ENCODE measurements at places on chromosomes 5 and 9.

DNA sequence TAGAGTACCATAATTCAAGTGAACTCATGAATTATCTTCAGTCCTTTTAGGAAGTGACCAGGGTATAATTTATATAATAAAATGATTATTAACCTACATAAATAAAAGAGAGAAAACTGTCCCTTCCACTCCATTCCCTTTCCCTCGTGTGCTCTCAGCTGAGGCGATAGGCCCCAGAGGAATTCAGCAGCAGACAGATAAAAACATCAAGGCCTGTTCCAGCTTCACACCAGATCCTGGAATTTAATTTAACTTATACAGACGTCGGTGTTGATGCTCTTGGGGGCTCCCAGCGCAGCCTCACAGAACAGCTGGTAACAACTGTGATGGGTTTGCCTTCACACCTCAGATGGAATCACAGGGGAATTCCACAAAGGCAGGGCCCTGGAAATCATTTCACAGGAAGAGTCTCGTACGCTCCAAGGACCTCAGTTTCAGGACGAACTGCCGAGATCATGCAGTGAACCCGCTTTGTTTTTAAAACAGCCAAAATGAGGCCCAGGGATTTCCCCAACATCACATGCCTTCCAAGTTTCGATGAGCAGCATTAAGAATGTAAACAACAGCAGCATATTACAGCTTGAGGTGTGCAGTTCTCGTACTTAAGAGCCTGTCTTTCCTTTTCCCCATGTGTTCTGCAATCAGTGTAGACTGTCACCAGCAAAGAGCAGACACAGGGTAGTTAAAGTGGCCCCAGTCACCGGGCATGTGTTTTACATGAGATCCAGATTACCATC is 73.6 kb upstream of the ALDH1B1 start:
- DNase-seq, result no peak

DNA sequence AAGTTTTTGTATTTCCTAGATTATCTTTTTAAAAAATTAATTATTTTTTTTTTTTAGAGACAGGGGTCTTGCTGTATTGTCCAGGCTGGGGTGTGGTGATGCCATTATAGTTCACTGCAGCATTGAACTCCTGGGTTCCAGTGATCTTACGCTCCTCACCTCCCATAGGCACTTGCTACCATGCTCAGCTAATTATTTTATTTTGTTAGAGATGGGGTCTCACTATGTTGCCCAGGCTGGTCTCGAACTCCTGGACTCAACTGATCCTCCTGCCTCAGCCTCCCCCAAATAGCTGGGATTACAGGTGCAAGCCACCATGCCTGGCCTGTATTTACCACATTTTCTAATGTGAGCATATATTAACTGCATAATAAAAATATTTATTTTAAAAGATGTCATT is 274.5 kb downstream of the RFX3 start:
- no peak for DNase-seq

DNA sequence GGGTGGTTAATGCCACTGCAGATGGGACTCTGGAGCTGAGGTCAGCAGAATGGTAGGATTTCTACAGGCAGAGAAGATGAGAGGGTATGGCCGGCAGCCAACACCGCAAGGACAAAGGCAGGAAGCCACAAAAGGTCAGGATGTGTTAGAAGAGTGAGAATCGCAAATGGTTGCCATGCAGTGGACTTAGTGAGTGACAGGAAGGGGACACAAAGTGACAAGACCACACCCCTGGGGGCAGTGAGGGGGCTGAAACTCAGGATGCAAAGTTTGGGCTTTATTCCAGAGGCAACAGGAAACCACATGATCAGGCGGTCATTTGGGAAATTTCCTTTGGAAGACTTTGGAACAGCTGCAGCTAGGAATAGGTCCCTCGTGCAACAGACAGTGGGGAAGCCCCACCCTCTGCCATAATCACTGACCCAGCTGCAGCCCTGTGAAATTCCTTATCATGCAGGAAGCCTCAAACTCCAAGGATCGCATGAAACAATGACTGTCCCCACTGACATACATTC is 14.2 kb upstream of the CCDC180 start:
- DNase-seq, result no peak

- peak; percentile 82 for DNase-seq
These were observed 5.1 kb downstream of the SPAAR start for GRCh38 chr9:35914301-35914807.

DNA sequence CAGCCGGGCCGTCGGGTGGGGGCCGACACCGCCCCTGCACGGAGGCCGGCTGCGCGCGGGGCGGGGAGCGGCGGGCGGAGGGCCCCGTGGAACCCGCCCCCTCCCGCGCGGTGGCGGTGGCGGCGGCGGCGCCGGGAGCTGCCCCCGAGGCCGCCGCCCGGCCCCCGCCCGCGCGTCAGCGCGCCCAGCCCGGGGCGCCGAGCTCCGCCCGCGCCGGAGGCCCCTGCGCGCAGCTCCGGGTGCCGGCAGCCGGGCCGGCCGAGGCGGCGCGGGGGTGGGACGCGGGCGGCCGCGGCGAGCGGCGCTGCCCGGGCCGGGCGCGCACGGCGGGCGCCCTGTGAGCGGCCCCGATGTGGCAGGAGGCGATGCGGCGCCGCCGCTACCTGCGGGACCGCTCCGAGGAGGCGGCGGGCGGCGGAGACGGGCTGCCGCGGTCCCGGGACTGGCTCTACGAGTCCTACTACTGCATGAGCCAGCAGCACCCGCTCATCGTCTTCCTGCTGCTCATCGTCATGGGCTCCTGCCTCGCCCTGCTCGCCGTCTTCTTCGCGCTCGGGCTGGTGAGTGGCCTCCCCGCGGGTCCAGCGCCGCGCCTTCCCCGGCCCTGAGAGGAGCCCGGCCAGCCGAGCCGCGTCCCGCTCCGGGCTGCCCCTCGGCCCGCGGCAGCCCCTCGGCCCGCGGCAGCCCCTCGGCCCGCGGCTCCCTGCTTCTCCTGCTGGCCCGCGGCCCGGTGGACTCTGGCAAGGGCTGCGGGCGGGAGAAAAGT is at the start of gene ADCY2:
Gene ADCY2 (plus strand): TSS at position 192 of the 766 bp plus-strand sequence. CDS start 159 bp downstream, at position 351.
- DNase-seq, result no peak

- no peak for DNase-seq
These were observed 264.1 kb upstream of the ANKH start for GRCh38 chr5:15135661-15136060.

- DNase-seq, result no peak
These were observed 290.3 kb upstream of the SGCD start for GRCh38 chr5:156036640-156037039.

GRCh38 chr9:75591972-75592371 is 298.5 kb upstream of the PCSK5 start:
- no peak for DNase-seq

DNA sequence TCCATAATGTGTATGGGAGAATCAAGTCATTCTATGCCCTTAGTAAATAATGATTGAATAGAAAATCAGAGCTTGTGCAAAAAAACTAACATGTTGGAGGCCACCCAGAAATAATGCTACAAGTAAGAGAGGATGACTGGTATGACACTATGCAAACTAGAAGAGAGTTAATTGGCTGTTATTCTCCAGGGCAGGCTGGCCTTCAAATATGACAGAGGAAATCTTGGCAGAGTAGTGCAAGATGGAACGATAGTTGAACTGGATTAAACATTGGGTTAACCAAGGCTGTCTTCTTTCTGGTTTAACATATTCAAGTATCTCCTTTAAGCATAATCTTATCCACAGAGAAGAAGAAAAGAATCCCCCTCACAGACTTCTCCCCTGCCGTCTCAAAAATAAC is 196.1 kb downstream of the MPDZ start:
- DNase-seq, result no peak

- no peak for DNase-seq
These were observed 38.0 kb downstream of the TGFBI start for GRCh38 chr5:136066661-136067271.

GRCh38 chr9:111001526-111001925 is 36.7 kb downstream of the LPAR1 start:
- no peak for DNase-seq

GRCh38 chr9:91589101-91589553 is 165.5 kb upstream of the NFIL3 start:
- DNase-seq, result no peak

DNA sequence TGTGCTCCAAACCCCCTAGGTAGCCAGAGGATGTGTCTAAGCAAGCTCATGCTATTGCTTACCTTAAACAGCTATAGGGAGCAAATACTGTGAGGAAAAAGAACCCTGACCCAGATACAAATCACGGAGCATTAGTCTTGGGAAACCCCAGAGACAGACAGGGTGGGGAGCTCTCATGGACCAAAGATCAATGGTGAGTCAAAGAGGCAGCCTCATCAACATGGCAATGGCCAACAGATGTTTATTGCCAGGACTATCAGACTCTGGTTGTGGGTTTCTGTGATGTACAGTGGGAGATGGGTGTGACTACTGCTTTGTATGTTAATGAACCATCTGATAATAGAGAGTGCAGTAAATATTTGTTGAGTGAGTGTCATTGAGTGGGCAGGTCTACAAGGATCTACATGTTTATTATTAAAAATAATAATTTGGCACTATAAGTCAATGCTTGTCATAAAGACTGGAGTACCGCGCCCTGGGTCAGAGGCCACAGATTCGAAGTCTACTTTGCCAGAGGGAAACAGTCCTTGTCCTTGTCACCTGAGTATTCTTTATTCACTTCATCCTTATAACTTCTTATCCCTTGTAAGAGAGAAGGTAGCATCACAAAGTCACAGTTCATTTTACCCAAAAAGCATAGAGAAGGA is 56.5 kb upstream of the RAI14 start:
- no peak for DNase-seq

DNA sequence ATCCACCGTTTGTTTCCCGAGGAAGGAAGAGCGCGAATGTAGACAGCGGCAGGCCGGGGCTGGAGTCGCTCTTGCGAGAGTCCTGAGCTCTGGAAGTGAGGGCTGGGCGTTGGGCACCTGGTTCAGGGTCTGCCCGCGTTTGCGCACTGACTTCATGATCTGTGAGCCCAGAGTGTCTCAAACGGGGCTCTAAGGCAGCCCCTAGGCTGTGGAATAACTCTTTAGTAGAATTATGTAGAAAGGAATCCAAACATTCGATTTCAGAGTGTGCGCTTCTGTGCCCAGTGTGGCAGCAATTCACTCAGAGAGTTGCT is 478 bp upstream of the GGTA1 start:
- DNase-seq, result no peak

GRCh38 chr9:99828054-99828416 is 6.3 kb downstream of the NR4A3 start:
- DNase-seq, result no peak

- no peak for DNase-seq
These were observed 45.5 kb upstream of the SPATA31E1 start for GRCh38 chr9:87836951-87837705.

DNA sequence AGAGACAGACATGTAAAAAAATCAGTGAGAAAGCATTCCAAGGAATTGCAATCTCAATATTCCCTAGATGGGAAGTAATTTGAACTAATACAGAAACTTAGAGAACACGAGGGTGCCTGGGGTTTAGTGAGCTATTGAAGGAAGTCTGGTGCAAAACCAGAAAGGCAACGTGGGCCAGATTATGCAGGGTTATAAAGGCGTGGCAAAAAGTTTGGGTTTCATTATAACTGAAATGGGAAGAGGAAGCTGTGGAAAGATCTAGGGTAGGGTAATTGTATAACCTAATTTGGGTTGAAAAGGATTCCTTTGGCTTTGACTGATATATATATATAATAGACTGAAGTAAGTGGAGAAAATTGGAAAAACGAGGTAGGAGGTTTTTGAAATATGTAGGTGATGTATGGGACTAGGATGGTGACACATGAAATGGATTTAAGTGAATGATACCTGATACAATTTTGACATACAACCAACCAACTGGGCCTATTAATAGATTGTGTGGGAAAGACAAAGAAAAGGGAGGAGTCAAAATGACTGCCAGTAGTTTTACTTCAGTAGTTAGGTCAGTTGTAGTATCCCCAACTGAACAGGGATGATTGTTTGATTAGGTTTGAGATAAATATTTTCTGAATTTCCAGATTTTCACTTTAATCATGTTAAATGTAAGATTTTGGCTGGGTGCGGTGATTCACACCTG is 65.3 kb downstream of the FAM174A start:
- no peak for DNase-seq

DNA sequence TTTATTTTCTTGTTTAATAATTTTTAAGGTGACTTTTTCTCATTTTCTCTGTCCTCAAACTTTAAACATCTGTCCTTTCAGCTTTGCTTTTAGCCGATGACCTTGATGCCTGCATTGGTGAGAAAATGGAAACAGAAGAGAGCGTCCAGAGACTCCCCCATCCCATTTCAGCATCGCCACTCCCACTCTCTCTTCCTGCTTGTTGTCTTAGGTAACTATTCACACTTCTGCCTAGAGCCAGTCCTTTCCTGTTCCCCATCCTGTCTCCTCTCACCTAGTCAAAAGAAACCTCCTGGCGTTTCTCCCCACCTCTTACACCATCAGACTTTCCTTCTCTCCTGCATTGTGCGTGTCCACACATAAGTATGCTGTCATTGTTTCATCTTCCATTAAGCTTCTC is 124.6 kb downstream of the MAST4 start:
- no peak for DNase-seq

DNA sequence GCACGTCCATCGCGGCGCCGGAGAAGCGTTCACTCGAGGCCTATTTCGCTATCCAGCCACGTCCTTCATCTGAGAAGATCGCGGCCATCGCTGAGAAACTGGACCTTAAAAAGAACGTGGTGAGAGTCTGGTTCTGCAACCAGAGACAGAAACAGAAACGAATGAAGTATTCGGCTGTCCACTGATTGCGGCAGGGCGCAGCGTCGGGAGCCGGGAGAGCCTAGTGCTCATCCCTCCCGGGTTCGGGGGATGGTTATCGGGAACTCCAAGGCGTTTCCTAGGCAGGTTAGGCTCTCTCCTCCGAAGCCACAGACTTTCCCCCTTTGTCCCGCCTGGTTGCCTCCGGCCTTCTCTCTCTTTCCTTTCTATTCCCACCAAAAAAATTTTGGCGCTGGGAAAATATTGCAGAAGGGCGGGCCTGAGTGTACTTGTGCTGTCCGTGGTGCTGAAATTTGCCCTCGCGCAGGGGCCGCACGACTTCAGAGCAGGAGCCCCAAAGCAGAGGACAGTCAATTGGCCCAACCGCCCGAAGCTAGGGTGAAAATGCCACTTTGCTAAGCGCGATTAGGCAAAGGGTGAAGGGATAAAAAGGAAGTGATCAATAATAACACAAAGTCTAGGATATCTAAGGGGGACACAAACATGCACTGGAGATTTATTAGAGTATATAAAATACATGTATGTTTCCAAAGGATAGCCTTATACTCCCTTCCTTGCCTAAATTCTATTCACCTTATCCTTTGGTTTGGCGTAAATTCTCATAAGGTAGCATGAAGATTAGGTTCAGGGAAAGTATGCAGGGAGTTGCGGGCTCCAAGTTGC is 1.8 kb downstream of the POU4F3 start:
- DNase-seq, result peak; percentile 64

Measured in hematopoietic multipotent progenitor cell treated with erythropoietin and hydrocortisone succinate and interleukin-3 and kit ligand, for 8 days (in vitro differentiated cells).